ENCODE measurements at places on chromosomes 12 and 14. TPM values are rescaled to one million over a fixed set of nuclear protein-coding genes. Genes with fewer than 3 reads are reported as not detected.

Gene TAS2R7
- total RNA-seq: not detected

Gene GALNT9
- total RNA-seq: not detected

Gene TPH2
- total RNA-seq: not detected

Gene STRN3
- total RNA-seq: 41.6 TPM

Gene PELI2
- under 0.01 TPM for total RNA-seq

Gene PLEKHD1
- 0.39 TPM for total RNA-seq

Gene VRTN
- total RNA-seq: not detected

Gene OR10AD1
- not detected for total RNA-seq

Gene KLRK1
- 0.43 TPM for total RNA-seq

Data from placental epithelial cell (primary cell).